Stromal cell of bone marrow (primary cell): ENCODE measurements at places on chromosomes 3 and 15.

GRCh38 chr3:38555926-38556325 lies 59.8 kb downstream of the EXOG start:
- DNase-seq: no peak

- no peak for DNase-seq
Observed at GRCh38 chr15:68370768-68371151, 61.2 kb downstream of the ITGA11 start.

DNA sequence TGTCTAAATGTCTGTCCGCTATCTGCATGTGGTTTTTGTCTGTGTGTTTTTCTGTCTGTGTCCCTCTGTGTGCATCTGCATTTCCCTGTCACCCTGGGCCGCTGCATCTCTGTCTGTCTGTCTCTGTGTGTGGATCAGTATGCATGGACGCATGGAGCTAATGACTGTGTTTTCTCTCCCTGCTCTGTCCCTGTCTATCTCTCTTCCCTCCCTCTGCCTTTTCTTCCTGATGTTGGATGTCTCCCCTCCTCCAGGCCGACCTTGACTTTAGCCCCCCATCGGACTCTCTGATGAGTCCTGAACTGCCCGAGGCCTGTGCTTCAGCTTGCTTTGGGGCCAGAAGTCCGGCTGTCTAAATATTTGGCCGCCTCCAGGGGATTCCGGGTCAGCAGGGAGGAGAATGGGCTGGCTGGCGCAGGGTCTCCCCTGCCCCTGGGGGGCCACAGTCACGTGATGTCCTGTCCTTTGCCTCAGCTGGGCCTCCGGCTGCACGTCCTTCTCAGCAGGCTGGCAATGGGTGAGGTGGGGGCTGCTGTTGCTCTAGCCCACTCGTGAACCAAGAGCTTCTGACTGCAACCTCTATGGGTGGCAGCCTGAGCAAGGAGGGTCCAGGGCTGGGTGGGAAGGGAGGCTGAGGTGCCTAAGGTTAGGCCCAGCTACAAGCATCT lies 3.7 kb downstream of the SLC38A3 start:
- no peak for DNase-seq

GRCh38 chr15:28051955-28052633 lies 47.0 kb downstream of the OCA2 start:
- no peak for DNase-seq

DNA sequence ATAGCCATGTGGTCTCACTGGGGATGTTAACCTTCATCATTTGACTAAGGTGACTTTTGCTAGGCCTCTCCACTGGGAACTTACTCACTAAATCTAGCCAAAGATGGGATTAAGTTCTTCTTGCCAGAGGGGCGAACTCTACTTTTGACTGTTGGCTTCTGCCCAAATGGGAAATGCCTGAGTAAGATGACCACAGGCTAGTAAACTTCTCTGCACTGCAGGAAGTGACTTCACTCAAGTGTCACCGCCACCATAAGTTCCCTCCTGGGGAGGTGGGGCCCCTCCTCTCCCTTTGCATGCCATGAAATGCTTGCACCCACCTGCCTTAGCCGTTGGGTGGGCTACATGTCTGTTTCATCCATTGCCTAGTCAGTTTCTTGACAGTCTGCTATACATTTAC lies 388.3 kb downstream of the FEZF2 start:
- DNase-seq: no peak

GRCh38 chr3:63124090-63124489 lies 154.0 kb upstream of the SYNPR start:
- no peak for DNase-seq

GRCh38 chr3:158709666-158710083 lies 22.6 kb downstream of the RARRES1 start:
- DNase-seq: peak; percentile 100

- DNase-seq: no peak
Observed at GRCh38 chr3:15576475-15576874, 24.9 kb downstream of the HACL1 start.

GRCh38 chr3:24086617-24087404 lies 141.7 kb downstream of the NR1D2 start:
- DNase-seq: peak; percentile 31
